ENCODE measurements at places on chromosomes 6 and 20.

- DNase-seq: no peak
Measured at GRCh38 chr20:1198751-1199150, 4.5 kb upstream of the C20orf202 start.

DNA sequence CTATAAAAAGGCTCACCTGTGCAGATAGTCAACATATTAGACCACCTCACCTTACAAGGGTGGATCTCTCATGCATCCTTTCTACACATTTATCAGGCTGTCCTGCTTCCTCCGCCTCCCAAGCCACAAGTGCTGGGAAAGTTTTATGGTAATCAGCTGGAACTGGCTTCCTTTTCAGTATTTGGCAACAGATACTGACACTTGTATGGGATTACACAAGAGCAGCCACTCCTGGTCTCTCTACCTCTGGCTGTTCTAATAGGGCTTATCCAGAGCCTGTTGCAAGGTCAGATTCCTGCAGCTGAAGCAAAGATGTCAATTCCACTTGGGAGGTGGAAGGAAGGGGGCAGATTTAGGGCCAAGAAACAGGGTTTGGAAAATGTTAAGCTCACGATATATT, 503 bp upstream of the GPLD1 start:
- peak; percentile 22 for DNase-seq

- no peak for DNase-seq
Measured at GRCh38 chr6:11328613-11329247, 96.3 kb upstream of the NEDD9 start.

- no peak for DNase-seq
Measured at GRCh38 chr6:12386816-12387215, 96.7 kb downstream of the EDN1 start.

GRCh38 chr6:15089569-15090144, 156.2 kb upstream of the JARID2 start:
- DNase-seq: peak; percentile 43

- no peak for DNase-seq
Measured at GRCh38 chr6:56479381-56479780, 163.3 kb downstream of the DST start.

- no peak for DNase-seq
Measured at GRCh38 chr6:68726337-68726736, 91.3 kb downstream of the ADGRB3 start.

- no peak for DNase-seq
Measured at GRCh38 chr20:50519036-50519762, 9.0 kb downstream of the PTPN1 start.

DNA sequence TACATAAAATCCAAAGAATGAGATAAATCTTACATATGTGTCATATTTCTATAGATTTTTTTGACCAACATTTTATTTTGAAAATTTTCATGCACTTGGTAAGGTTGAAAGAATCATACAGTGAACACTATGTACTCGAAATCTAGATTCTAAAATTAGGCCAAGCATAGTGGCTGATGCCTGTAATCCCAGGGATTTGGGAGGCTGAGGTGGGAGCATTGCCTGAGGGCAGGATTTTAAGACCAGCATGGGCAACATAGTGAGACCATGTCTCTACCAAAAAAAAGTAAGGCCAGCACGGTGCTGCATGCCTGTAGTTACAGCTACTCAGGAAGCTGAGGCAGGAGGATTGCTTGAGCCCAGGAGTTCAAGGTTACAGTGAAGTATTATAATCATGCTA, 158.6 kb downstream of the LAMA2 start:
- no peak for DNase-seq

GRCh38 chr6:50816115-50816675, 2.5 kb upstream of the TFAP2B start:
- peak; percentile 57 for DNase-seq

DNA sequence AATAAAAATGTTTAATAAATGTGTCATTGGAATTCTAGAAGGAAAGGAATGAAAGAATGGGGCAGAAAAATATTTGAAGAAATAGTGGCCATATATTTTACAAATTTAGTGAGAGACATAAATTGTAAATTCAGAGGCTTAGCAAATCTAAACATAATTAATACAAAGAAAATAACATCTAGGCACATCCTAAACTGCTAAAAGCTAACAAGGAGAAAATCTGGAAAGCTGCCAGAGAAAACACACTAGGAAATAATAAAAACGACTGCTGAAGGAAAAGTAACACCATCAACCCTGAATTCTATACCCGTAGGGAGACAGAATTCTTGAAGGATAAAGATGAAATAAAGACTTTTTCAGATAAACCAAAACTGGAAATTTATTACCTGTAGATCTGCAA, 23.8 kb downstream of the CYB5R4 start:
- no peak for DNase-seq

GRCh38 chr6:6494677-6495076, 93.8 kb upstream of the LY86 start:
- DNase-seq: peak; percentile 76

DNA sequence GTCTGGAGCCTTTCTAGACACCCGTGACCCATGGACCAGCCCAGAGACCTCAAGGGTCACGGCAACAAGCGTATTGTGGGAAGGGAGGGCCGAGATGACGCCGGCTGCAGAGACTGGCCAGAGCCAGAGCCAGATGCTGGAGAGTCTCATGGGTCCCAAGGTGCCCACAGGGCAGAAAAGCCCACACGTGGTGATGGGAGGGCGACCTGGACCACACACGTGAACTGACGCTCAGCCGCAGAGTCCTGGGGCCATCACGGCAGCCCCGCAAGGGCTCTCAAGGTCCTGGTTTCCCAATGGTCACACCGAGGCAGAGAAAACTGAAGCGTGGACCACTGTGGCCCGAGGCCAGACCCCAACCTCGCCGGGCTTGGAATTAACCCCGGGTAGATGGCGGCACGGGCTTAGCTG, 92.6 kb downstream of the YTHDF1 start:
- no peak for DNase-seq

DNA sequence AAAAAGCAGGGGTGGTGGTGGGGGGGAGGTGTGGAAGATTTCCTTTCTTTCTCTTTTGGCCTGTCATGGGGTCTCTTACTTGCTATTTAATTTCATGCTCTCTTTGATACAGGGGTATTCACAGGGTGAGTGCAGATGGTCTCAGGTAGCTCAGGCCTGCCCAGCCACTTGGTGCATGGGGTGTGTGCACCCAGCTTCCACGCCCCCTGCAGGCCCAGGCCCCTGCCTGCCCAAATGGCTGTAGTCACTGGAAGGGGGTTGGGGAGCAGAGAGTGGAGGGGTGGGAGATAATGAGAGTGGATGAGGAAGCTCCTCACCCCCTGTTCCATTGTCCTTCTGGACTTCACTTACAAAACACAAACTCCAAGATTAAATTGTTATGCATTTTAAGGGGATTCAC, 133.6 kb upstream of the SGK1 start:
- DNase-seq: no peak

GRCh38 chr6:88641178-88641903, 322.1 kb downstream of the RNGTT start:
- no peak for DNase-seq

- DNase-seq: no peak
Measured at GRCh38 chr6:84411060-84411629, 183.7 kb upstream of the CEP162 start.

DNA sequence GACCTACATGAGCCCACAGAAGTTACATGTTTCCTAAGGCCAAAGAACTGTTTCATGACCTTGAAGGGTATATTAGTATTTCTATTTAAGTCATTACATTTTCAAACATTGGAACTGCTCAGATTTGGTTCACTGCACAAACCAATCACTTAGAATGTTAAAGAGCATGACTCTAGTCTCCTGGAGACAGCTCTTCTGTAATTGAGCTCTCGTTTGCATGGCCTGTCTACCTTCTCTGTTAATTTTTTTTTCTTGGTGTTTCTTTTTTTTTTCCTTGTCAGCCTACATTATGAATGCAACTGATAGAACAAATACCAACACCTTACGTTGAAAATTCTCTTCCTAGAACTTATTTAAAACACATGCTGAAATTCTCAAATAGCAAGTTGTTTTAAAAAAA, 860.2 kb upstream of the MAP3K7 start:
- no peak for DNase-seq

- DNase-seq: no peak
Measured at GRCh38 chr6:97656236-97656635, 373.2 kb upstream of the MMS22L start.

GRCh38 chr6:56891754-56892153, 63.2 kb upstream of the BEND6 start:
- DNase-seq: no peak

DNA sequence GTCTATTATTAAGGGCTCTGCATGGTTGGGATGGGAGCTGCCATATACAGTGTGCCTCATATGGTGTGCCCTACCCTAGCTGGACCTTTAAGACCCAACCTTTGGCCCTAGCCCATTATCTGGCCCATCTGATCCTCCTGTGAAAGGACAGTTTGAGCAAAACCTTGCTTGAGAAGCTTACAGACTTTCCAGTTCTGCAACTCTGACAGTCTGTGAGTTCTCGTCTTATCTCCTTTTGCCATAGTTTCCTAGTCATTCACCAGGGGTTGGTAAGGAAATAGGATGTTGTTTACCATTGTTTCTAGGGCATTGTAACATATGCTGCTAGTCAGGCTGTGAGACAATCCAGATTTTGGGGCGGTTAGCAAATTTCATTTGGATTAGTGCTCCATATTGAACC, 17.2 kb downstream of the CTNNBL1 start:
- no peak for DNase-seq

DNA sequence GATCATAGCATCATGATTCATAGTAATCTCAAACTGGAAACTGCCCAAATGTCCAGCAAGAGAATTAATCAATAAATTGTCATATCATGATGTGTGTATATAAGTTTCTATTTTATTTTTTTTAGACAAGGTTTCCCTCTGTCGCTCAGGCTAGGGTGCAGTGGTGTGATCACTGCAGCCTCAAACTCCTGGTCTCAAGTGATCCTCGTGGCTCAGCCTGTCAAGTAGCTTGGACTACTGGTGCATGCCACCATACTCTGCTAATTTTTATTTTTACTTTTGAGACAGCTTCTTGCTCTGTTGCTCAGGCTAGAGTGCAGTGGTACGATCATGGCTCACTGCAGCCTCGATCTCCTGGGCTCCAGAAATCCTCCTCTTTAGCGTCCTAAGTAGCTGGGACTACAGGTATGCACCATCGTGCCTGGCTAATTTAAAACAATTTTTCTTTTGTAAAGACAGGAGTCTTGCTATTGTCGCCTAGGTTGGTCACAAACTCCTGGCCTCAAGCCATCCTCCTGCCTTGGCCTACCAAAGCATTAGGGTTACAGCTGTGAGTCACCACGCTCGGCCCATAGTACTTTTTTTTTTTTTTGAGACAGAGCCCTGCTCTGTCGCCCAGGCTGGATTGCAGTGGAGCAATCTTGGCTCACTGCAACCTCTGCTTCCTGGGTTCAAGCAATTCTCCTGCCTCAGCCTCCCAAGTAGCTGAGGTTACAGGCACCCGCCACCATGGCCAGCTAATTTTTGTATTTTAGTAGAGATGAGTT, 8.7 kb upstream of the ATRN start:
- DNase-seq: no peak

DNA sequence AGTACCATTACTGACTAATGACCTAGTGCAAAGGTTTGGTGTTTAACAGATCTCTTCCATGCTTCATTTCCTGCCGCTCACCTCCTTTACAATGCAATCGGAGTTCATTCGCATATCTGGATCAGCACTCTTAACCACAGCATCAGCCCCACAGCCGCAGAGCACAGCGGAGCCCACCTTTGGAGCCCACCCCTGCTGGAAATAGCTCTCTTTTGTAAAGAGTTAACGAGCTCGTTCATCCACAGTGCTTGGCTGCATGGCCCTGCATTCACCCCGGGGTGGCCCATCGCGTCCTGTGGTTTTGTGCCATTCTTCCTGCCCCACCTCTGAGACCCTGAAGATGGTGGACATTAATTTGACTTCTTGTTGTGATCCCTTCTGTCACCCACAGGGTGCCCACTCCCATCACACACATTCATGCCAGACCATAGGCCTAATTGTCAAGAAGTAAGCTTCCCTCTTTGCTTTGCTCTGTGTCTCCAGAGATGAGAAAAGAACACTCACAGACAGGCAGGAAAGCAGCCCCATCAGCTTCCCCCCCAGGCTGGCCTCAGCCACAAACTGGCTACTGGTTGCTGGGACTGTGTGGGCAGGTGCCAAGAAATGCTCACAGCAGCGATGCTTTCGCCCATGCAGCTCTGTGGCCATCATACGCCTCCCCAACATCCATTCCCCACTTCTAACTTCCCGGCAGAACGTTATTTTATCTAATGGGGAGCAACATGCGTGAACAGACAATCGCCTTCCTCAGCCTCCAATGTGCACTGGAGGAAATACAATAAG, 167.0 kb downstream of the LRFN2 start:
- DNase-seq: no peak

DNA sequence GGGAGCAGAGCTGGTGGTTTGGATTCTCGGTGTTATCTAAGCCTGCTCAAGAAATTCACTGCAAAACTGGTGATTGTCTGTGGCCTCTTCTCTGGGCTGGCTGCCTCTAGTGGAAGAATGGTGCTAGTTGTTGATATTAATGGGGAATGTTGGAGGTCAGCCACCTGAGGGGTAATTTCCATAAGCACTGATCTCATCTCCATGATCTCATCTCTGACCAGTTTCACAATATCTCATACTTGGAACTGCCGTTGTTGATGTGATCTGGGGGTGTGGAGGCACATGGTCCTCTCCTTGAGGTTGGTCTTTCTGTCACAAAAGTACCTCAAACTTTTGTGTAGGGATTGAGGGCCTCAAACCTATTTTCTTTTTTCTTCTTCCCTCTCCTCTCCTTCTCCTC, 102.6 kb downstream of the CD109 start:
- no peak for DNase-seq

GRCh38 chr20:16441546-16442164, 131.6 kb downstream of the KIF16B start:
- DNase-seq: no peak

DNA sequence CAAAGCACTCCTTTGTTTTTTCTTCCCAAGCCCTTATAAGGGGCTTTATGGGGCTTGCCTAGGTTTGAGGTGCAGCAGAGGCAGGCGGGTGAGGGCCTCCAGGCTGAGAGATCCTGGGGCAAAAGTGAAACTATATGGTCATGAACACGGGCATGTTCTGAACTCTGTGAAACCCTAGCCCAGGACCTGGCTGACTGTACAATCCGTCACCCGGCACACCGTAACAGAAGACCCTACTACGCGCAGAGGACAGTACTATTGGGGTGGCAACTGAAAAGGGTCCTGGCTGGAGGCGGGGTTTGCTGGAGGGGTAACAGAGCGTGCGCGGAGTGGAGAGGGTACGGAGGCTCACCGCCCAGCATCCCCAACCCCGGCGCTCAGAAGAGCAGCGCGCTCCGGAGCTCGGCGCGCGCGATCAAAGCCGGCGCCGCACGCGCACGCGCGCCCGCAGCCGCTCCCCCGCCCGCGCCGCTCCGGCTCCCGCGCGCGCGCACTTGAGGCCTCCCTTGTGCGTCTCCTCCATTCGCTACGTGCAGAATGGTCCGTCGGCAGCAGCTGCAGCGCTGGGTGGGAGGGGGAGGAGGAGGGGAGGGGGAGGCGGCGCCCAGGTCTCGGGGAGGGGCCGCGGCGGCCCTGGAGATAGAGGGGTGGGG, 54.2 kb downstream of the MRPL14 start:
- peak; percentile 63 for DNase-seq
